ENCODE measurements at places on chromosomes 4 and X.

GRCh38 chr4:61851126-61851525, 651.0 kb downstream of the ADGRL3 start:
- DNase-seq, result no peak

GRCh38 chrX:96861661-96862060, 22.0 kb upstream of the RPA4 start:
- no peak for DNase-seq

DNA sequence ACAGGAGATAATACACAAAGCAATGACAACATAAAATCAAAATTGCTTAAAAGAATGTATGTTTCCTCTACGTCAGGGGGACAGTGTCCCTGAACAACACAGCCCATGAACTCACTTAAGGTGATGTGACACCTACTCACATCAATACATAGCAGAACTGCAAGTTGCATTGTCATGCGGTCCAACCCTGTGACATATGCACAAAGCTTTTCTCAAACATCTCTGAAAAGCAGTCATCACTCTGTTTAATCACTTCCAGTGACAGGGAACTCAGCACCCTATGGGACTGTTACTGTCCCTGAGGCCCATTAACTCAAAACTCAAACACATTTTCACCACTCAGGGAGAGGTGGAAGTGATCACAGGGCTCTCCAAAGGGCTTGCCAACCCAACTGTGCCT, 2.4 kb downstream of the STX18 start:
- DNase-seq, result no peak

DNA sequence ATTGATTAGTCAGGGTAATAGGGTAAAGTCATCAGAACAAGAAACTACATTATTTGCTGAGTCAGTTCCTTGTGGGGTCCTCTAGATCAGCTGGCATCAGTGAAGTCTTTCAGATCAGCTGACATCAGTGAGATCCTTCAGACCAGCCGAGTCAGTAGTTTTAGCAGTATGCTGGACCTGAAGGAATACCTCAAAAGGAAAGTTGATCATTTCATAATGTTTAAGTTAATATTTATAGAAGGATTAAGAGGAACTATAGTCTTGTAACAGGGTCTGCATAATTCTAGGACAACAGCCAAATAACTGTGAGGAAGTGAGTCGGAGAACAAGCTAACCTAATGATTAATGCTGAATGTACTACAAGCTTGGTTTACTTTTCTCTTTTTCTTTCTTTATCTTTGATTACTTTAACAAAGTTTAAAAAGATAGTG, 958 bp upstream of the UGT2B7 start:
- DNase-seq, result peak; percentile 9

All from NB4 (cell line).